ENCODE measurements at places on chromosomes 11 and 22.

DNA sequence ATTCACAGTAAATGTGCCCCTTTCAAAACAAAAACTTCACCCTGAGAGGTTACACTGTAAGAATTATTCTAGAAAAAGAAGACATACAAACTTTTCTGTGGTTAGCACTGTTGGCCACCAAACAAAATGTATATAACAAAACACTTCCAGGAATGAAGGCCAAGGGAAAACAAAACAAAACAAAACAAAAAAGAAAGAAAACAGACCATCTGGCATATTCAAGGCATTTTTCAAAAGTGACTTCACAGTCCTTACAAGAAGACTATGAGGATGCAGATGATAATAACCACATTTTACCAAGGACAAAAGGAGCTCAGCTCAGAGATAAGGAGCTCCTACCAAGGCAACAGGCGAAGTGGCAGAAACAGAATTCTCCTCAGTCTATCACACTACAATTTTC lies 24.9 kb downstream of the CTSC start:
- DNase-seq = peak; percentile 43

- DNase-seq = no peak
These were observed 4.1 kb downstream of the MARK2 start for GRCh38 chr11:63843041-63843440.

- no peak for DNase-seq
These were observed 13.7 kb downstream of the NFRKB start for GRCh38 chr11:129881570-129882170.

GRCh38 chr11:32494629-32495028 lies 59.3 kb upstream of the WT1 start:
- DNase-seq = no peak

GRCh38 chr11:8392166-8392565 lies 128.5 kb upstream of the LMO1 start:
- no peak for DNase-seq

DNA sequence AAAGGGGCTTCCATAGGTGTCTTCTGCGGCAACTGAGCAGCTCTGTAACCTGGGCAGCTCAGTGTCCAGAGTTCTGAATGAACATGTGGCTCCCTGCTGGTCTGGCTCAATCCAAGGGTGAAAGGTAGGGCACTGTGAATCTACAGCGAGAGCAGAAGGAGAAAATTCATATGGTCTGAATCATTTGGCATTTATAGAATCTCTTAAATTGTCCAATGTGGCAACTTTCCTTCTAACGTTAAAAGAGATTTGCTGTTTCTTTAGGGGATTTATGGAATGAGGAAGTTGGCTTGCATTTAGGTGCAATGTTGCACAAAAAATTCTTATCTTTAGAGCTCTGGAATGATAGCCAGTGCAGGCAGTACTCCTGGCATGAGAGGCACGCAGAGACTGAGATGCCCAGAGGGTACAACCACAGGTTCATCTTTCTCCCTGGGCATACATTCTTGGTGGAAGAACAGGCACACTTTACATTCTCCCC lies 17.0 kb downstream of the ATXN10 start:
- DNase-seq = peak; percentile 95

- no peak for DNase-seq
These were observed 50.2 kb downstream of the SMIM38 start for GRCh38 chr11:69205743-69206612.

GRCh38 chr11:102709201-102709945 lies 3.8 kb upstream of the MMP27 start:
- no peak for DNase-seq

DNA sequence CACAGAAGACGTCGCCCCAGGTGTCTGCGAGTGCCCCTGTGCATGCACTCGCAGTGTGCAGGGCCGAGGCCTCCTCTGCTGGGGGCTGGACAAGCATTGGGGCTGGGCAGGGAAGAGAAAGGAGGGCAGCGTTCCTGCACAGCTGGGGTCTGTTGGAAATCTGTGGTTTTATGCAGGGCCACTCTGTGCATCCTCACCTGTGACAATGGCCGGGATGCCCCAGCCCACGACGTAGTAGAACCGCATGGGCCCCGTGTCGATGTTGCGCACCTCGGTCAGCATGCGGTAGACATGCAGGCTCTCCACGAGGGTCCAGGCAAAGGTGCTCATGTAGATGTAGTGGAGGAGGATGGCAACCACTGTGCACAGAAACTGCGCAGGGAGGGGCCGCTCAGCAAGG lies 37.2 kb downstream of the TRMU start:
- DNase-seq = no peak

DNA sequence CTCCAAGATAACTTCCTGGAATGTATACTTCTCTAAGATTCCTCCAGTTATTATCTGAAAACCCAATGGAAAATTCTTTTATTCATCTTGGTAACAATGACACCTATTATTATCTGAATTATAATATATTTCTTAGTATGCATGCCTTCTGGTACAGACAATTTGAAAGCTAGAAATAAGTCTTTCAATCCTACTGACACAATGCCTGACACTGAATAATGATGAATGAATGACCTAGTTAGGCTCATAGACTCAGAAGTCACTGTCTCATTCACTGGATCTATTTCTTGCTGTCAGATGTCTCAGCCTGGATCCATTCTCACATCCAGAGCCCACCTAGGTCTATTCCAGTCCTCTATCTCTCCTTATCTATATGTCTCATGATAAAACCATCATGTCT lies 1126.7 kb upstream of the CCDC90B start:
- DNase-seq = no peak

DNA sequence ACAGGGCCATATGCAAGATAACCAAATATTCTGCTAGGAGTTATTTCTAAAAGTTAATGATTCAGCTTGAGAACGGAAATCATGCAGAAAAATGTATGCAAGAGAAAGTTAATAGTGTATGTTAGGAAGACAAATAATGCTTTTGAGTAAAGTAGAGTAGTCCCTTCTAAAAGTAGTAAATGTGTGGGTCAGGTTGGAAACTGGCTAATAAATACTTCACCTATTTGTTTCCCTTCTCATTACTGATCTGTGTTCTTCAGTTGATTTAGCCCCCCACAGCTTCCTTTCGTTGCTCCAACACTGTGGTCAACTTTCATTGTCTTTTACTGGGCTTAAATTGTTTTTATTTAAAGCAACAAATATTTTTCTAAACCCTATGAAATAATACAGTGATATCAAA lies 444.2 kb downstream of the CNTN5 start:
- no peak for DNase-seq
